ENCODE measurements at places on chromosomes 11 and 22. TPM values are rescaled to one million over a fixed set of nuclear protein-coding genes. Genes with fewer than 3 reads are reported as not detected.

Gene KIF18A
- 0.31 TPM for total RNA-seq

GRCh38 chr11:131041331-131042040, 125.2 kb upstream of the SNX19 start:
- peaks cover 5% of the 10 kb centered on the region for H3K27me3 ChIP-seq
- H3K27ac ChIP-seq: no peak overlapping the region
- no peaks in the 10 kb centered on the region for H3K36me3 ChIP-seq
- DNase-seq: no peak
- H3K4me1 ChIP-seq: no peaks in the 10 kb centered on the region

- DNase-seq: no peak
- no peaks in the 10 kb centered on the region for H3K4me1 ChIP-seq
- no peak overlapping the region for H3K4me3 ChIP-seq
- no peaks in the 10 kb centered on the region for H3K27me3 ChIP-seq
These were observed 18.2 kb upstream of the CASP12 start for GRCh38 chr11:104916442-104916841.

GRCh38 chr11:11148104-11148509, 204.9 kb downstream of the CSNK2A3 start:
- no peaks in the 10 kb centered on the region for H3K36me3 ChIP-seq
- peak; percentile 64 for DNase-seq
- no peaks in the 10 kb centered on the region for H3K4me1 ChIP-seq
- H3K27me3 ChIP-seq: no peaks in the 10 kb centered on the region
- no peak overlapping the region for H3K4me3 ChIP-seq
- no peak overlapping the region for H3K27ac ChIP-seq

Gene GAB4
- not detected for total RNA-seq

Gene SIPA1
- 16.0 TPM for total RNA-seq

- H3K36me3 ChIP-seq: no peaks in the 10 kb centered on the region
- no peak overlapping the region for H3K27ac ChIP-seq
- H3K4me1 ChIP-seq: no peaks in the 10 kb centered on the region
- H3K27me3 ChIP-seq: no peaks in the 10 kb centered on the region
- no peak for DNase-seq
These were observed 15.5 kb upstream of the TIMP3 start for GRCh38 chr22:32786027-32786418.

GRCh38 chr11:43644621-43645299, 35.8 kb upstream of the HSD17B12 start:
- H3K27me3 ChIP-seq: peaks cover 12% of the 10 kb centered on the region
- no peaks in the 10 kb centered on the region for H3K36me3 ChIP-seq
- H3K4me1 ChIP-seq: no peaks in the 10 kb centered on the region
- DNase-seq: no peak
- H3K4me3 ChIP-seq: peak overlapping the region; percentile 92
- H3K27ac ChIP-seq: no peak overlapping the region

DNA sequence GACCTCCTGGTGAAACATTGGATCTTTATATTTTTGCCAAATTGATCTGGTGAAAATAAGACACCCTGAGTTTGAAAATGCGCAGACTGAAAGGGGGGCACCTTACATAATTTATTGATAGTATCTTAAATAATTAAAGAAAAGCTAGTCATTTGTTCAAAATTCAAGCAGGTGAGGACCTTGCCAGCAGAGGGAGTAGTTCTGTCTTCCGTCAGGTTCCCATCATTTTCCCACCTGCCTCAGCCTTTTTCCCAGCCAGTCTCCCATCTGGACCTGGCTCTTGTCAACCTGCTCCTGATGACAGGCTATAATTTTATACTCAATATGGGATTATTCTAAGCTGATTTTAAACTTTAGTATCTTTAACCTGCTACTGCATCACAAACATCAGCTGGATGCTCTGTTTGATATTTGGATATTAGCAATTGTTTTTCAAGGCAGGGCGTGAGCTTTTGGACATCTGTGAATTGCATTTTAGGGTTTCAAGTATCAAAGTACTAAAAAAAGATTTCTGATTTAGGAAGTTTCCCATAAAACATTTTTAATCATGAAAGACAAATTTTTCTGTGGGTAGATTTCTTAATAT, 132.0 kb downstream of the ELP4 start:
- H3K27me3 ChIP-seq: no peaks in the 10 kb centered on the region
- no peak overlapping the region for H3K4me3 ChIP-seq
- H3K27ac ChIP-seq: no peak overlapping the region
- H3K36me3 ChIP-seq: no peaks in the 10 kb centered on the region
- DNase-seq: no peak

Gene MMP1
- 0.28 TPM for total RNA-seq

Gene MMP27
- total RNA-seq: not detected

Gene SCUBE2
- 7.1 TPM for total RNA-seq

DNA sequence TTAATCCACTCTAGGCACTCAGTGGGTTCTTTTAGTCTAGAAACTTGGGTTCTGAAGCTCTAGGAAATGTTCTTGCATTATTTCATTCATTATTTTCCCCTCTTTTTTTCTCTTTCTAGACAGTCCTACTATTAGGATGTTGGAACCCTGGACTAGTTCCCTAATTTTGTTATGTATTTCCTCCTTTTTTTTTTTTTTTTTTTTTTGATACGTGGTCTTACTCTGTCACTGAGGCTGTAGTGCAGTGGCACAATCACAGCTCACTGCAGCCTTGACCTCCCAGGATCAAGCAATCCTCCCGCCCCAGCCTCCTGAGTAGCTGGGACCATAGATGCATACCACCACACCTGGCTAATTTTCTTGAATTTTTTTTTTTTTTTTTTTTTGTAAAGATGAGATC, 9.4 kb downstream of the UPB1 start:
- no peak overlapping the region for H3K27ac ChIP-seq
- H3K4me1 ChIP-seq: no peaks in the 10 kb centered on the region
- H3K27me3 ChIP-seq: no peaks in the 10 kb centered on the region

GRCh38 chr11:131664293-131664692, 293.9 kb downstream of the NTM start:
- no peaks in the 10 kb centered on the region for H3K36me3 ChIP-seq
- no peak overlapping the region for H3K4me3 ChIP-seq
- H3K27ac ChIP-seq: no peak overlapping the region
- no peak for DNase-seq
- H3K4me1 ChIP-seq: no peaks in the 10 kb centered on the region

DNA sequence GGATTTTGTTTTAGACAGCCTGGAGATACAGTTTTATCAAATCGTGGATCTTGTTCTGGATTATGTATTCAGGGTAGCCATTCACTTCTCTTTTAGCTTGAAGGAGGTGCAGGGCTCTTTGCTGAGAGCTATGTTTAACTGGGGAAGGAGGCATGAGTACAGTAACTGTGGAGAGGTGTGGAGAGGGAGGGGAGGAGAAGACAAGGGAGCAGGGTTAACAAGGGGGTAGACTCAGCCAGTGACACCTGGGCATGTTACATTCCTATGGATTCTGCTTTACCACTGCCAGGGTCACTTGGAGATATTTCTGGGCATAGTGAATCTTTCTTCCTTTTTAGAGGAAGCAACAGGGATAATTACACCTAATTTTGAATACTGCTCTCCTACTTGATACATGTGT, 536.0 kb downstream of the TMEM135 start:
- no peaks in the 10 kb centered on the region for H3K27me3 ChIP-seq
- no peaks in the 10 kb centered on the region for H3K4me1 ChIP-seq
- H3K4me3 ChIP-seq: no peak overlapping the region
- no peak overlapping the region for H3K27ac ChIP-seq
- DNase-seq: no peak
- H3K36me3 ChIP-seq: no peaks in the 10 kb centered on the region

Gene PLAAT5
- total RNA-seq: 8.6 TPM

DNA sequence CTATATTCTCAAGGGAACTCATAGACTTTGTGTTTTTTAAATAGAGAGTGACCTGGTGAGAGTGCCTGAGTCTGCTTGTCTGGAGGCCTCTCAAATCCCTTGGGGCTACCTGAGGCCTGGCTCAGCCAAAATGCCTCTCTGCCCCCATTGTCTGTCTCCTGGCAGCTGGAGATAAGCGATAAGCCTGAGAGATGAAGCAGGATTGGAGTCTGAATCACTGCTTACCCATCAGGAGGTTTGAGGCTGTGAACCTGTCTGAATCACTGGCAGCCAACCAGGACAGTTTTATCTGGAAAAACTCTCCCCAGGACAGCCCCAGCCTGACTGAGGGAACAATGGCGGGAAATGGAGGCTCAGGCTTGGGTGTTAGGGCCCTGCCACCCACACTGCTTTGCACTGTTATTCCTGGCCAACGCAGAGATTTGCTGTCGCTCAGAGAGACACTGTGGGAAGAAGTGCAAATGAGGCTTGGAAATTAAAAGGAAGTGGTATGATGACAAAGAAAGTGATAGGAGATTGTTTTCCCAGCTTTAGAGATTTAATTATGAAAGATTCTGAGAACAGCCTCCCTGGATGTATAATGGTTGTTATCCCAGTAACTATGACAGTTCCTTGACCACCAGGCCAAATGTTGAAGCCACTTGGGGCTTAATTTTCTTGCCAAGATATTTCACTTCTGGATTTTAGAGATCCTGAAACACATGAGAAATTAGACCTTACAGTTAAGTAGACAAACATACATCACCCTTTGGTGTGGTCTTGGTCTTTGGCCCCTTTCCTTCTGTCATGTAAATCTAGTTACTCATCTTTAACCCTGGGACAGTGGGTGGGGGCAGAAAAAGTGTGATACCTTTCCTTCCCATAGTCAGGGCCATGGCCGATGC, 102.1 kb downstream of the RASSF10 start:
- H3K27ac ChIP-seq: no peak overlapping the region
- DNase-seq: no peak
- no peaks in the 10 kb centered on the region for H3K36me3 ChIP-seq
- H3K4me1 ChIP-seq: no peaks in the 10 kb centered on the region
- no peaks in the 10 kb centered on the region for H3K27me3 ChIP-seq

DNA sequence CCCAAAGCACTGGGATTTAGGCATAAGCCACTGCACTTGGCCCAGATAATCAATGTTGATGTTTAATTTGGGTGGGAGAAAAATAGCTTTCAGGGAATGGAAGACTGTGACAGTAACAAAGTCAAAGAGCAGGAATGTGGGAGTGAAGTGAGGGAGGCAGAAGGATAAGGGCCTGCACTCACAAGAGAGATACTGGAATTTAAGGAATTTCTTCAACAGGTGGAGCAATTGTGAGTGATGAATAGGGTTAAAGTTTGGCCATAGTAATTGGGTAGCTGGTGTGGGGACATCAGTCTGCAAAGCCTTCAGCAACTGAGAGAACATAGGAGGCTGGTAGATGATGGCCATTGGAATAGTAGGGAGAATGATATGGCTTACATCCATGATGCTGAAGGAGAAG, 8.6 kb upstream of the APBB1 start:
- H3K27me3 ChIP-seq: no peaks in the 10 kb centered on the region
- no peaks in the 10 kb centered on the region for H3K36me3 ChIP-seq
- no peak overlapping the region for H3K27ac ChIP-seq
- no peak for DNase-seq

DNA sequence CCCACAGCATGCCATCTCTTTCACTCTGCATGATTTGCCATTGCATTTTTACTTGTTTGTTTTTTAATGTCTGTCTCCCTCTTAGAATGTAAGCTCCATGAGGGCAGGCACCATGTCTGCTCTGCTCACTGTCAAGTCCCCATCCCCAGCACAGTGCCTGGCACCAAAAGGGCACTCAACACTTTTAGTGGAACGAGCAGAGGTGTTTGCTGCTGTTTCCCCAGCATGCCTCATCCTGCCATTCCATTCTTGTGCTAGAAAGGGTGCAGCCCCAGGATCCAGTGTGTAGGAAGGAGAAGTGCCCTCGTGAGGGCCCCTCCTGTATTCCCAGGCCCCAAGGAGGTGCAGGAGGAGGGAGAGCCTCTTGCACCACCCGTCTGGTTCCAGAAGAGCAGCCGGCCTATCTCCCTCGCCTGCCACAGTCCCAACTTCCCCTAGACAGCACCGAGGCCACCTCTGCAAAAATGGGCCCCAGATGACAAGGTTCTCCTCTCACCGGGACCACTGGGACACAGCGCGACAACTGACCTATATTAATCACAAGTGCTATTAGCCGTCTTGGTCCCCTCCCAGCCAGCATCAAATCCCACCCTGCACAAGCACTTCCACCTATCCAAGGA, 33.3 kb upstream of the CACNG2 start:
- H3K27ac ChIP-seq: no peak overlapping the region
- H3K27me3 ChIP-seq: no peaks in the 10 kb centered on the region
- no peaks in the 10 kb centered on the region for H3K36me3 ChIP-seq
- no peak for DNase-seq
- no peak overlapping the region for H3K4me3 ChIP-seq

Gene MB
- total RNA-seq: not detected
